Left cardiac atrium (tissue), 4 donors: ENCODE measurements at places on chromosomes 7 and 10. TPM values are rescaled to one million over a fixed set of nuclear protein-coding genes. Genes with fewer than 3 reads are reported as not detected.

DNA sequence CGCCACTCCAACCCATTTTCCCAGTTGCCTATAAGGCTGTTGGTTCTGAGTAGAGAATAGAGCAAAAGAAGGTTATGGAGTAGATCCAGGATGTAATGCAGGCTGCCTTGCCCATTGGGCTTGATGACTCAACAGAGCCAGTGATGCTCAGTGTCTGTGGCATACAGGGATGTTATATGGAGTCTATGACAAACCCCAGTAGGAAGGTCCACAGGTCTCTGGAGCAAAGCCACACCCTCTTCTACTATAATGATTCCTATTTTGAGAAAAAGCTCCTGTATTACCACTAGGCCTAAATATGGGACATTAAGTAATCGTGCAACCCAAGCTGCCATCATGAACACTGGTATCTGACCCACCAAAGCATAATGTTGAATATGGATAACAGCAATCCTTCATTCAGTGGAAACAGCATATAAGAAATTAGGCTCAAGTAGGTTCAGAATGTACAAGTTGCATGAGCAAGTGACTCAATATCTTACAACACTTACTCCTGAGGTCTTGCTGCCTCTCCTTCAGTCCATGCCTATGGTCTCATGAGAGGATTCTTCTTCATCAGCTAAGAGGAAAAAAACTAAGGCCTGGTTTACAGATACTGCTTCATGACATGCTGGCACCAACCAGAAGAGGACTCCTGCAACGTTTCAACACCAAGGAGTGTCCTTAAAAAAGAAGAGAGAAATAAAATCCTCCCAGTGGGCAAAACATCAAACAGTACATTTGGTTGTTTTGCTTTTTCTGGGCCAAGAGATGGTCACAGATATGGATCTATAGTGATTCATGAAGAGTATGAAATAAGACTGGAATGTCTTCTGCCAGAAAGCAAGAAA is 14.8 kb upstream of the FHIP2A start:
- DNase-seq: no peak

DNA sequence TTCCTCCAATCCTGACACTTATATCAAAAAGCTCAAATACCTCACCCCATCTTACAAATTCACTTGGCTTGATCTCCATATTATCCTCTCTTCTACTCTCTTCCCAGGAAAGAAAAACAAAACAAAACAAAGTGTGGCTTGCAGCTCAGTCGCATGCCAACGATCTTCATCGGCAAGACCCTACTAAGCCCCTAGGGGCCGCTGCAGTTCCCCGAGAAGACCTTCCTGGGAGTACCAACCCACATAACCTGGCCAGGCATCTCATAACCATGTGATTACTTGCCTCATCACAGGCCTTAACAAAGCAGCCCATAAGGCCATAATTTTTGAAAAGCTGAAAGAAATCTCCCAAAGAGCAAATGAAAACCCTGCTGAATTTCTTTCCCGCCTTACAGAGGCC is 103.7 kb downstream of the ZNF92 start:
- DNase-seq: no peak

DNA sequence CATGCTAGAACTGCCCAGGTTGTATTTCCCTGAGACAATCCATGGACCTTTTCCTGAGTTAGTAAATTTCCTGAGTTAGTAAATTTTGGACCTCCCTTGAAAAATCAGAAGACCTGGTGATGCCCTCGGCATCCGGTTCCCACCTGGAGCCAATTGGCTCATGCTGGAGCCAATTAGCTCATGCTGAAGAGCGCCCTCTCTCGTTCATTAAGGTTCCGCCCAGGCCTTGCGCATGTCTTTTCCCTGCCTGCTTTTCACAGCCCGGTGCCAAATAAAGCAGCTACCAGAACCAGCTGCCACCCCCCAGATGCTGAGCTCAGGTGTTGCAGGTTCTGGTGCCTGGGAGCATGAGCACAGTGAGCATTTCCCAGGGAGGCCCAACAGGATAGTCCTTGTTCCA is 96.2 kb downstream of the APBB1IP start:
- DNase-seq: no peak

GRCh38 chr7:24733414-24734060 is 23.7 kb downstream of the GSDME start:
- no peak for DNase-seq

DNA sequence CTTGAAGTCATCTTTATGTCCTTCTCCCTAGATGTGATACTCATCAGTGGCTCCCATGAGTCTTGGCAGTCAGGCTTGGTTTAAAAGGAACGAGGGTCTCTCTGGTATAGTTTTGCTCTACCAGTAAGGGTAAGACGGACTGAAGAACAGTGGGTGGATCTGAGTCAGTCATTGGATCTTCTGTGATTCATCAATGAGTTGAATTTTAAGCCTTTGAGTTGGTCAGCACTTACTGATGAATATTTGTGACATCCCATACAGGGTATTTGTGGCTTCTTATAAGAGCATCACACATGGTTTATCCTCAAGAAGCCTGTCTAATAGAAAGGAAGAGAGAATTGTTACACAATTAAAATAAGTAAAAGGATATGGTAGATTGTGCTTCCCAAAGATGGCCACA is 87.3 kb upstream of the NAMPT start:
- DNase-seq: no peak

RADIL gene
- 7.8 TPM for total RNA-seq

DNA sequence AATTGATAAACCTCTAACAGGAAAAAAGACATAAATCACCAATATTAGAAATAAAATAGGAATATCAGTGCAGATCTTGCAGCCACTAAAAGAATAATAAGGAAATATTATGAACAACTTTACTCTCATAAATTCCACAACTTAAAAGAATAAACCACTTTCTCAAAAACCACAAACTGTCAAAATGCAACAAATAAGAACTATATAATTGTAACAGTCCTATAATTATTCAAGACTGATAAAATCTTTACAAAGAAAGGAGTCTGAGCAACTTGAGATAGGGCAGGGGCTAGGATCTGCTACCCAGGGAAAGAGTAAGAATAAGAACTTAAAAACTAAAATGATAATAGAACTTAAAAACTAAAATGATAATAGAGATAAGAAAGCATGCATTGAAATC is 169.5 kb upstream of the GDF10 start:
- DNase-seq: no peak

RHEB gene
- total RNA-seq: 110 TPM

CFAP46 gene
- 1.2 TPM for total RNA-seq

PLAU gene
- 20.1 TPM for total RNA-seq

ITGA8 gene
- total RNA-seq: 2.7 TPM

DNA sequence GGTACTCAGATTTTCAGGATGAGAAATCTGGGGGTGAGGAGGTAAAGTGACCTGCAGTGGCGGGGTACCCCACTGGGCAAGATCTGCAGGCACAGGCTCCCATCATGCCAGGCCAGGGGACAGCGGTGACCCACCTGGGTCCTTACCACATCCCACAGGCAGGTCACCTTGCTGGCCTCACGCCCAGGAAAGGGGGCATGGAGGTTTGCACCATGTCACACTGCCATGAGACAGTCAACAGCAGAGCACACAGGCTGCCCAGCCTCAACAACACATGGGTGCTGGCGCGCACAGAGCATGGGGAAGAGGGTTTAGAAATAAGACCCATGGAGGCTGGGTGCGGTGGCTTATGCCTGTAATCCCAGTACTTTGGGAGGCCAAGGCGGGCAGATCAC is 914 bp downstream of the PKD1L1 start:
- no peak for DNase-seq

GRCh38 chr10:132392811-132393694 is 3.9 kb upstream of the PWWP2B start:
- peak; percentile 20 for DNase-seq

GRCh38 chr10:6044751-6045313 is 17.3 kb downstream of the IL2RA start:
- DNase-seq: no peak

TEX36 gene
- not detected for total RNA-seq

DNA sequence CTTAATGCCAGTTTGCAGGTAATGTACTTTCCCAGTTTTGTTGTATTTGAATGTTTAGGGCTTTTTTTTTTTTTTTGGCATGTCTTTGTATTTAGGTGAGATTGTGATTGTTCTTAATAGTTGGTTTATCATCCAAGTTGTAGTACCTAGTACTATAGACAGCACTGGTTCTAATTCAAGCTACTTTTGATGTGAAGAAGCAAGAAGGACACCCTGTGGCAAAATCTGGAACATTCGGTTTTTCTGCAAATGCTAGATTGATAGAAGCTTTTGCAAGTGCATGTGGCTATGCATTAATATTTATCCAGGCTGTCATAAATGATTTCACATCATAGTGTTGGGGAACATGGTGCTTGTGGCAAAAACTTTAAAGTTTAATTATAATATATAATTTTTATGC is 248.9 kb downstream of the FOXP2 start:
- no peak for DNase-seq

ADRA2A gene
- total RNA-seq: 4.3 TPM

- no peak for DNase-seq
Measured at GRCh38 chr7:159116581-159117339, 27.9 kb downstream of the VIPR2 start.

GRCh38 chr10:76401006-76401405 is 969.6 kb downstream of the LRMDA start:
- no peak for DNase-seq

TLX1 gene
- not detected for total RNA-seq

DNA sequence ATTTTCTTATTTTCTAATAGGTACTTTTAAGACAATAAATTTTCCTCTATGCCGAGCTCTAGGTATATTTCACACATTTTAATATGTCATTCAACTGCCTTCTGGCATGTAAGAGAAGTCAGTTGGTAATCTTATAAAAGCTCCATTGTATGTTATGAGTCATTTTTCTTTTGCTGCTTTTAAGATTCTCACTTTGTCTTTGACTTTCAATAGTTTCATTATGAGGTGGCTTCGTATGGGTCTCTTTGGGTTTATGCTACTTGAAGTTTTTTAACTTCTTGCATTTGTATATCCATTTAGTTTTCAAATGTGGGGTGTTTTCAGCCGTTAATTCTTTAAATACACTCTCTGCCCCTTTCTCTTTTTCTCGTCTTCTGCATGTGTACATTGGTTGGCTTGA is 80.5 kb downstream of the ABCA13 start:
- DNase-seq: no peak

DNA sequence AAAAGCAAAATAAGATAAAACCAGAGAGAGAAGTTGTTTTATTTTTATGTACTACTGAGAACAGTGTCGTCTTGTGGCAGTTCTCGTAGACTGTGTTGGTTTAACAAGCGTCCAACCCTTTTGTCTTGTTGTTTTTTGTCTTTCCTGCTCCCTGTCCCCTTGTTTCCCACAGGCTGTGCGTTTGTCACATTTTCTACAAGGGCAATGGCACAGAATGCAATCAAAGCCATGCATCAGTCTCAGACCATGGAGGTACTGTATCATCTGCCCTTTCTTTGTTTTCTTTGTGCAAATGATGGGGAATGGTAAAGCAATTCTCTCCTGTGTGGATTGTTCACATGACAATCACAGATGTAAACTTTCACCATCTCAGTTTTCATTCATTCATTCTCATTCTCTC is 248.8 kb downstream of the CELF2 start:
- no peak for DNase-seq

DNA sequence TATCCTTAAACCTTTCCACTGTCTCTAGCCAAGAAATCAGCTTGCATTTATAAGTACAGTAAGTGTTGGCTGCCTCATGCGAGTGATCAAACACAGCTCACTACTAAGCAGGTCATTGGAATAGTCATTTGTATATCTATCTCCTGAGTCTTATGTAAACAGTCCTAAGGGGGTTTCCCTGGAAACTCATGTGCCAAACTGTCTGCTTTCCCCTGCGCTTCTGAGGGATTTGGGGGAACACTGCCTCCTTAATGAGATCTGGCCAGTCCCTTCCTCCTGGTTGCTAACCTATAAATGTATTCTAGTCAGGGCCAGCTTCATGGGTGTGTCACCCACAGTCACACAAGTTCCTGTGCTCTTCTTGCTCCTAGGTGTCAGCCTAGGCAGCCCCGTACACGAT is 133.1 kb downstream of the CD36 start:
- DNase-seq: no peak

GRCh38 chr10:125063256-125063925 is 97.0 kb downstream of the CTBP2 start:
- no peak for DNase-seq

DNA sequence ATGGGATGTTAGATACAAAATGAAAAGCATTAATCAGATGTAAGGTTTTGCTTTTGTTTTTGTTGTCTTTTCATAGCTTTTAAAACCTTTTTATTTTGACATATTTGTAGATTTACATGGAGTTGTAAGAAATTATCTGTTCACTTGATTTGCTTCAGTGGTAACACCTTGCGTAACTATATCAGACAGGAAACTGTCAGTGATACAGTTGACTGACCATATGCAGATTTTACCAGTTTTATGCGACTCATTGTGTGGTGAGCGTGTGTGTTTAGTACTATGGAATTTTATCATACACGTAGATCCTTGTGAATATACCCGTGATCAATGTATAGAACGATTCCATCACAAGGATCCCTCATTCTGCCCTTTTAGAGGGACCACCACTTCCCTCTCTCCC is 701.4 kb downstream of the SUGCT start:
- no peak for DNase-seq

- no peak for DNase-seq
Measured at GRCh38 chr7:98733036-98733435, 116.0 kb downstream of the NPTX2 start.

GRCh38 chr10:48478980-48479811 is 125.7 kb downstream of the ARHGAP22 start:
- DNase-seq: no peak

DNA sequence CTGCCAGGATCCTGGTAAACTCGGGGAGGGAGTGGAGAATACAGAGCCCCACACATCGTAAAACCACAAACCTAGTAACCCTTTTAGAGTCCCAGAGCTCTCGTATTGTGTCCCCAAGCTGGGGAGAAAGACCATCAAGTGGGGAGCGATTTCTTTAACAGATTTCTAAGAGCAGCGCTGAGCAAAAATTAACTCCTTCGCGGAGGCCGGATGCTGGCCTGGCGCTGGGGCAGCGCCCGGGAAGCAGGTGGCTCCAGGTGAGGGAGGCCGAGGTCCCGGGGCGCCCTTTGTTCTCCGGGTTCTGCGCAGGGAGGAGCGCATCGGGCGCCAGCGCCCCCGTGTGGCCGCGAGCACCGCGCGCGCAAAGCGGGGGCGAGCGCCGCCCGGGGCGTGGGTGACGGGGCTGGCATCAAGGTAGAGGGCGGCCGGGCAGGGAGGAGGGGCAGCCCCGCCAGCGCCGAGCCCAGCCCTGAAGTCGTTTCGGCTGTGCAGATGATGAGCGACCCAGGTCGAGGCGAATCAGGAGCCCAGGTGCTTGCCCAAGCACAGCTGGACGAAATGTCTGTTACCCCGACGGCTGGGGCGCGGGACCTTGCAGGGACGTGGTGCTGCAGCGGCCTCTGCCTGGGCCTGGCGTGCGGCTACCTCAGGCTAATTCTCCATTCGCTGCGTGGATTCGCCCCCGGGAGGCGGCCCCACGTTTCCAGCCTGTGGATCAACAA is 10.4 kb upstream of the FGFR2 start:
- peak; percentile 42 for DNase-seq

GRCh38 chr7:77858278-77858677 is 59.7 kb downstream of the PHTF2 start:
- DNase-seq: no peak

DNA sequence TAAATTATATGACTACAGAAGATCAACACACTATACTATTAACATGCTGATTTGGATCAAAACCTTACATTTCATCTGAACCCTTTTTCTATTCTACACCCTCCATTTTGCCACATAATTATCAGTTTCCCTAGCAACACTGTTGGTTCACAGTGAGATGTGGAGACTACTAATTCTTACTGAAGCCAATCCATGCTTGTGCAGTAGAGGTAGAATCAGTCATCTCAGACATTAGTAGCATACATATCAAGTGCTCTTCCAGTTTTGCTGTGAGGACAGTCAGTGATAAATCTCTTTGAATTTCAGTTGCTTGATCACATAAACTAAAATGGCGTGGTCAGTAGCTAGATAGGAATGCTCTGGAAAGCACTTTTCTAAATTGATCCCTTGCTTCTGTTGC is 70.3 kb downstream of the PON1 start:
- DNase-seq: no peak
